ENCODE measurements at places on chromosomes 1 and 21. TPM values are rescaled to one million over a fixed set of nuclear protein-coding genes. Genes with fewer than 3 reads are reported as not detected.
A peak's percentile ranks its signal among the peaks of the same experiment; 100 is the strongest.

The SLX9 gene
- total RNA-seq, result 27.6 TPM

The MYOG gene
- total RNA-seq, result not detected

The PCP4 gene
- 5.4 TPM for total RNA-seq

The OLFML3 gene
- 1.2 TPM for total RNA-seq

The TNFRSF8 gene
- total RNA-seq, result 5.2 TPM

The LCE3E gene
- total RNA-seq, result not detected

The USP24 gene
- 74.1 TPM for total RNA-seq

The A3GALT2 gene
- total RNA-seq, result not detected

The MINDY1 gene
- 27.1 TPM for total RNA-seq

The GPR3 gene
- total RNA-seq, result 0.17 TPM

- no peak for DNase-seq
Measured at GRCh38 chr1:111101854-111102642, 37.8 kb downstream of the DRAM2 start.

- DNase-seq, result no peak
Measured at GRCh38 chr1:245881767-245882391, 625.2 kb downstream of the SMYD3 start.

DNA sequence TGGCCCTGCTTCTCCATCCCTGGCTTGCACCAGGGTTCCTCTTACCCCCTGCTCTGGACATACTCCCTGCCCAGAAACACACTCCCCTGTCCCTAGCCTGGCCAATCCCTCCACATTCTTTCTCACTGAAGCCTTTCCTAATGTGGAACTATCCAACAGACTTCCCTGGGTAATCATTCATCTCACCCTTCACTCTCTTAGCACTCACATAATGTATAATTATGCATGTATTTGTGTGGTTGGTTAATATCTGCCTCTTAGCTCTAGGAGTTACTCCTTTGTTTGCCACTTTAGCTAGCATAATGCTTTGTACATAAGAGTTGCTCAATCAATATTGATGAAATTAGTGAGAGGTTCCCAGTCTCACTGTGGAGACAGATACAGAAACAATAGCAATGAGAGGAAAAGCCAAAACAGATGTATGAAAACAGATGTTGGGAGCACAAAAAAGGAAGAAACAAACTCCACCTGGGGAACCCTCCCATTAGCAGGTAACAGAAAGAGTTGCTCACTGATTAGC, 76.9 kb upstream of the WARS2 start:
- DNase-seq, result no peak

GRCh38 chr1:170351366-170351946, 180.5 kb upstream of the GORAB start:
- DNase-seq, result no peak

DNA sequence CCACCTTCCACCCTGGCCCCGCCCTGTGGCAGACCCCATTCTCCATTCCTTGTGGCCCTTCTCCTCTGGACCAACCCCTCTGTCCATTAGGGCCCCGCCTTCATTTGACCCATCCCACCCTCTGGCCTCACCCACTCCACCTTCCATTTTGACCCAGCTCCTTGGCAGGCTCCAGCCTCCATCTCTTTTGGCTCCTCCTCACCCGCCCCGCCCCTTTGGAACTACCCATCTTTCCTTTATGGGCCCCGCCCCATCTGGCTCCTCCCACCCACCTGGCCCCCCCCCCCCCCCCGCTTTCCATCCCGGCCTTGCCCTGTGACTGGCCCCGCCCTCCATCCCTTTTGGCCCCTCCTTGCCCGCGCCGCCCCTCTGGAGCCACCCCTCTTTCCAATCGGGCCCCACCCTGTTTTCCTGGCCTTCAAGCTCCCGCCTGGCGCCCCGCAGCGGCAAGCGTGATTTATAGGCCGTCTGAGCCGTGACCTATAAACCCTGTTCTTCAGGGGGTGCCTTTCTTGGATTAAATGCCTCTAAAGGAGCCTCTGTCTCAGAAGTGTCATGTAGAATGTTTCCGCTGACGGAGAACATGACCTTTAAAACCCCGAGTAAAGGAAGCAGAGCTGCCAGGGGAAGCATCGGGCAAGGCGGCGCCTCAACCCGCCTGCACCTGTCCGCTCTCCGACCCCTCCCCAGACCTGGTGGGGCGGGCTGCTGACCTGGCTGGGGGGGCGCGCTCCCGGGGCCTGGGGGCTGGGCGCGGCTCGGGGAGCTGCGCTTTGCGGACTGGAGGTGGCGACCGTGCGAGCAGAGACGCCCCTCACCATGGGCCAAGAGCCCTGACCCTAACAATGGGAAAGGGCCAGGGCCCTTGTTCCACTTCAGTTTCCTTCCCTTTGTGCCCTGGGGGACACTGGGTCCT, 178.0 kb downstream of the CAMTA1 start:
- DNase-seq, result no peak

DNA sequence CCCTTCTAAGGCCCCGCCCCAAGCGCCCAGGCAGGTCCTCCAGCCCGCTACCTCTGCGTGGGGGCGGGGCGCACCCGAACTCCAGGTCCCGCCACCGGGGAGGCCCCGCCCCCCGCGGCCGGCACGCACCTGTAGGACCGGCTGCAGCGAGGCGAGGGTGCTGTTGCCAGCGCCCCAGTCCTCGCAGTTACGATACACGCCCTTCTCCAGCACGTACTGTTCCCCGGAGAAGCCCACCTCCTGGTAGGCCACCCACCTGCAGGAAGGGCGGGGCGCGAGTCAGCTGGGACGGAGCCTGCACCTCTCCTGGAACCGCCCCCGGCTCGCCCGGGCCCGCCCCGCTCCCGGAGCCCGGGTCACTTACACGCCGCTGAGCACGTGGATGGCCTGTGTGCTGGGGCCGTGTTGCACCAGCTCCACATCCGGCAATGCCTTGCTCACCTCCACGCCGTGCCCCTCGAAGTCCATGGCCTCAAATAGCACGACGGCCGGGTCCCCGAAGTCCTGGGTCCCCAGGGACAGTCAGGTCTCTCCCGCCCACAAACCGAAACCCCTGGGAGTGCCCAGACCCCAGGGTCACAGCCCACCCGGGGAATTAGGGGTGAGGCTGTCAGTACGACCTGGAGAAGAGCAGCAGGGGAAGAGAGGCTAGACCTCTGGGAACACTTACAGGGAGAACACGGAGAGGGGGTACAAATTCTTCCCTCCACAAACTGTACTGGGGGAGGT, 17.3 kb downstream of the CRYBG2 start:
- DNase-seq, result peak; percentile 96

DNA sequence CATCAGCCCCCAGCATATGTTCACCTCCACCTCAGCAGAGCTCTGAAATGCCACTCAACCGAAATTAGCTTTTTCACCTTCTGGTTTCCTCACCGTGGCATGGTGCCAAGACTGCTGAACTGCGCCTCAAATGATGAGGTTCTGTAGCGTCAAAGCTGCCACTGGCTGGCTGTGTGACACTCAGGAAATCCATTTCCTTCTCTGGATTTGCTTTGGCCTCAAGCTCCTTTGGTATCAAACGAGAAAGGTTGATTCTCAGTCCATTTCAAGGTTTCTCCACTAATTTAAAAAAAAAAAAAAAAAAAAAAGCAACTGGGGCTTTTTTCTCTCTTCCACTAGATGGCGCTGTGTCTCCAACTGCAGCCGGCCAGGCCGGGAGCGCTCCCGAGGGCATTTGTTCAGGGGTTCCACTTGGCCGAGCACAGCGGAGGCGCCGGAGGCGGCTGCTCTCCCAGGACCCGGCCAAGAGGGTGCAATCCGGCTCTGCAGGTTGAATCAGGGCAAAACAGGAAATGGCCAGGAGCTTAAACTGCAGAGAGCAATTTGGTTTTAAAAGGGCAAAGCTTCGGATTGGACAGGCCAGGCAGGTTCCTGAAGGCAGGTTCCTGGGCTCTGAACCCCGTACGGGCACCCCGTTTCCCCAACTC, 26.5 kb upstream of the PLA2G2C start:
- peak; percentile 88 for DNase-seq

DNA sequence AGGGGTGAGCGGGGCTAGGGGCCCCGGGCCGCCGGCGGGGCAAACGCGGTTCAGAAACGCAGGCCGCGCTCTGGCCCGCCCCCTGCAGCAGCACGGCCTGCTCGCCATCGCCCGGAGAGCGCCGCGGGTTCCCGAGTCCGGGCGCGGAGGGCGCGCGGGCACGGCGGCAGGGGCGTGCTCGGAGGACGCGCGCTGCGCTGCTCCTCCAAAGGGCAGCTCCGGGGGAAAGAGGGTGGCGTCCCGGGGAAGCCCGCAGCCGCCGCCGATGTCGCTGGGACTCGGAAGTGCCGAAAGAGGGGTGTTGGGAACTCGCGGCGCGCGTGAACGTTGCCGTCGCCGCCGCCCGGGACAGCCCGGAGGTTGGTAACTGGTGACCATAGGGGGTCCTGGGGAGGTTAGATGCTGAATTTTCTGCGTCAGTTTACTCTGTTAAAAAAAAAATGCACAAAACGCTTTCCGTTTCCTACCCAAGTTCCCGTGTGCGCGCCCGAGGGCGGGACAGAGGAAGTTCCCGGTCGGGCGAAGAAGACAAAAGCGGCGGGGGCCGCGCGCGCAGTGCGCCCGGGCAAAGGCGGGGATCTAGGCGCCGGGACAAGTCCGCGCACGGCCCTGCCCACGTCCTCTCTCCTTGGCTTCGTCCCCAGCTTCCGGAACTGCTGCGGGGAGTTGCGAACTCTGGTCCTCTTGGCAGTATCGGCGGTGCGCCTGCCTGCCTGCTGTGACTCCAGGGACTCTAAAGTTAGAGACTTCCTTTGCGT, at the start of gene HHAT:
HHAT (plus strand) TSS at position 157 of the 758 bp plus-strand sequence. CDS start 20,074 bp downstream, outside the sequence.
- peak; percentile 93 for DNase-seq

DNA sequence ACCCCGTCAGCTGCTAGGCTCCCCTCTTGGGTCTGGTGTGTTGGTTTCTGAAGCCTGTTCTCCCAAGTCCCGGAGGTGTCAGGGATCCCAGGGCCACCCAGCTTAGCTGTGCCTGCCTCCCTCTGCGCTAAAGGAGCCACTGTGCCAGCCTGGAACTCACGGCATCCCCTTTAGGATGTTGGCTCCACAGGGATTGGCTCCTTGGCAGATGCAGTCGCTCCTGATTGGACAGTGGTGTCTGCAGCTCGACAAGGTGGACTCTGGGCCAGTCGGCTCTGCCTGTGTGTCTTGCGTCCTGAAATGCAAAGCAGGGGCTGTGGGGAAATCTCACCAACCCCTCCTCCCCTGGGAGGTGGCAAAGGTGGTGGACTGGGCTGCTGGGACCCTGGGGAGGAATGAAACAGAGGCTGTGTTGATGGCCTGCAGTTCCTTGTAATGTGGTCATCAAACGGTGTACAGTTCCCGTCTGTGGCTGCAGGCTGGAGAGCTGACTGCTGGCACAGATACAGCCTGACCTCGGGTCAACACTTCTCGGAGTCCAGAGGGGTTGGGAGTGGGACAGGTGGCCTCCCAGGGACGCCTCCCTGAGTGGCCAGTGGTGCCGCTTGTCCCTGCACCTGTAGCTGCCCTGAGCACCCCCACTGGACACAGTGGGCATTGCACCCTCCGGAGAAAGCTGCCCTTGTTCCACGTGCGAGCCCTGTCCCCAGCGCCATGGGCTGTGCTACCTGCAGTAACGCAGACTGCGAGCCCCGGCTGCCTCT, 11.5 kb upstream of the KCNAB2 start:
- DNase-seq, result peak; percentile 86

DNA sequence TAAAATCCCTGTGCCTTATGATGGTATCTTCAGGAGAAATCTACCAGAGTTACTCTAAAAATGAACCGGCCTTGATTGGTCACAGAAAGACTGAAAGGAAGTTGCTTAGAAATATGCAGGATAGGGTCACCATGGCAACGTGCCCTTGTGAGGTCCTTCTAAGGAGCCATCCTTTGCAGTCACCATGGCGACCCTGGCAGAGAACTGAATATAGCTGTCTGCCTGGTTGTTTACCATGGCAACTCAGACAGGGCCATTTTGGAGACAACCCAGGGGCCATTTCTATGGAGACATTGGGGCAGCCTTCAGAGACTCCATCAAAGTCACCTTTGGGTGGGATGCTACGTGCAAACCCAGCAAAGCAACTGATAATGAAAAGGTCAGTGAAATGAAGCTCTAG, 43.0 kb downstream of the SNX7 start:
- DNase-seq, result no peak

- peak; percentile 91 for DNase-seq
Measured at GRCh38 chr1:206685769-206686477, 1.2 kb downstream of the MAPKAPK2 start.

GRCh38 chr1:61386770-61387169, 304.4 kb downstream of the NFIA start:
- no peak for DNase-seq

DNA sequence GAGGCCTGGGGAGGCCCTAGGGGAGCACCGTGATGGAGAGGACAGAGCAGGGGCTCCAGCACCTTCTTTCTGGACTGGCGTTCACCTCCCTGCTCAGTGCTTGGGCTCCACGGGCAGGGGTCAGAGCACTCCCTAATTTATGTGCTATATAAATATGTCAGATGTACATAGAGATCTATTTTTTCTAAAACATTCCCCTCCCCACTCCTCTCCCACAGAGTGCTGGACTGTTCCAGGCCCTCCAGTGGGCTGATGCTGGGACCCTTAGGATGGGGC, 5.2 kb downstream of the ELF3 start:
- no peak for DNase-seq

- no peak for DNase-seq
Measured at GRCh38 chr1:36367798-36368197, 17.9 kb downstream of the STK40 start.

GRCh38 chr1:921011-921837, 2.5 kb upstream of the SAMD11 start:
- no peak for DNase-seq

DNA sequence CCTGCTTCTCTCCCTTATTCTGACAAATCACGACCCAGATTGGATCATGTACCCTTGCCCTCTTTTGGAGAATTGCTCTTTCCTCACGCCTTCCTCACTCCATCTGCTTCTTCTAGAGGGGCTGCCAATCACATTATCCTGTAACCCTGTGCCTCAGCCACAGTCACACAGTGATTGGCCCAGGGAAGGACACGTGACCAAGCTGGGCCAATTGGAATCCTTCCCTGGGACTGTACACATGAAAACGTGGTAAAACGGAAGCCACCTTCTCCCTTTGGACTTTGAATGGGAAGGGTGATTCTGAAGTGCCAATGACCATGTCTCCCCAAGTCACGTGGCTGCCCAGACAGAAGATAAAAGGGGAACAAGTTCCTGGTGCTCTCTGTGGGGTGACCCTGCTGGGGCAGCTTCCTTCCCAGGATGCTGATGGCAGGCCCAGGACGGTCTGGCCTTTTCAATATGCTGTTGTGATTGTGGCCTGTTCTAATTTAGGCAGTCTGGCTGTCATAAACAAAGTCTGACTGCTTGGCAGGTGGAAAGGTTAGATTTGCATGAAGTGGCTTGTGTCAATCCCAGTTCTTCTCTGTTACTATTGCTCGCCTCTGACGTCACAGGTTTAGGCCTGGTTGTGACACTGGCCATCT, 92.9 kb downstream of the UBIAD1 start:
- DNase-seq, result no peak

- DNase-seq, result no peak
Measured at GRCh38 chr1:45170151-45170742, 36.2 kb downstream of the ZSWIM5 start.
